Naive thymus-derived CD4-positive, alpha-beta T cell (primary cell): ENCODE measurements at places on chromosomes 1 and 21. TPM values are rescaled to one million over a fixed set of nuclear protein-coding genes. Genes with fewer than 3 reads are reported as not detected.

The LMX1A gene
- total RNA-seq: not detected

The FCRL2 gene
- 0.64 TPM for total RNA-seq

The LRRC71 gene
- total RNA-seq: not detected

GRCh38 chr1:230548997-230549396, 93.3 kb upstream of the COG2 start:
- no peak overlapping the region for H3K27ac ChIP-seq
- H3K4me1 ChIP-seq: no peaks in the 10 kb centered on the region
- no peaks in the 10 kb centered on the region for H3K36me3 ChIP-seq
- H3K27me3 ChIP-seq: no peaks in the 10 kb centered on the region
- no peak for DNase-seq

GRCh38 chr1:150568594-150568966, 10.8 kb downstream of the MCL1 start:
- H3K27ac ChIP-seq: peak overlapping the region; percentile 97
- peaks cover 11% of the 10 kb centered on the region for H3K36me3 ChIP-seq
- H3K4me3 ChIP-seq: peak overlapping the region; percentile 73
- no peak for DNase-seq

- peaks cover under 1% of the 10 kb centered on the region for H3K4me1 ChIP-seq
- no peak for DNase-seq
- H3K27me3 ChIP-seq: no peaks in the 10 kb centered on the region
- no peak overlapping the region for H3K4me3 ChIP-seq
- H3K36me3 ChIP-seq: no peaks in the 10 kb centered on the region
Measured at GRCh38 chr1:23953020-23953419, 6.6 kb upstream of the PNRC2 start.

GRCh38 chr21:38819051-38819718, 13.5 kb downstream of the ETS2 start:
- DNase-seq: no peak
- no peaks in the 10 kb centered on the region for H3K27me3 ChIP-seq
- no peaks in the 10 kb centered on the region for H3K4me1 ChIP-seq
- no peak overlapping the region for H3K27ac ChIP-seq
- no peak overlapping the region for H3K4me3 ChIP-seq

GRCh38 chr1:55382806-55383305, 167.7 kb upstream of the USP24 start:
- no peaks in the 10 kb centered on the region for H3K27me3 ChIP-seq
- no peak overlapping the region for H3K27ac ChIP-seq
- no peaks in the 10 kb centered on the region for H3K36me3 ChIP-seq
- no peak for DNase-seq

DNA sequence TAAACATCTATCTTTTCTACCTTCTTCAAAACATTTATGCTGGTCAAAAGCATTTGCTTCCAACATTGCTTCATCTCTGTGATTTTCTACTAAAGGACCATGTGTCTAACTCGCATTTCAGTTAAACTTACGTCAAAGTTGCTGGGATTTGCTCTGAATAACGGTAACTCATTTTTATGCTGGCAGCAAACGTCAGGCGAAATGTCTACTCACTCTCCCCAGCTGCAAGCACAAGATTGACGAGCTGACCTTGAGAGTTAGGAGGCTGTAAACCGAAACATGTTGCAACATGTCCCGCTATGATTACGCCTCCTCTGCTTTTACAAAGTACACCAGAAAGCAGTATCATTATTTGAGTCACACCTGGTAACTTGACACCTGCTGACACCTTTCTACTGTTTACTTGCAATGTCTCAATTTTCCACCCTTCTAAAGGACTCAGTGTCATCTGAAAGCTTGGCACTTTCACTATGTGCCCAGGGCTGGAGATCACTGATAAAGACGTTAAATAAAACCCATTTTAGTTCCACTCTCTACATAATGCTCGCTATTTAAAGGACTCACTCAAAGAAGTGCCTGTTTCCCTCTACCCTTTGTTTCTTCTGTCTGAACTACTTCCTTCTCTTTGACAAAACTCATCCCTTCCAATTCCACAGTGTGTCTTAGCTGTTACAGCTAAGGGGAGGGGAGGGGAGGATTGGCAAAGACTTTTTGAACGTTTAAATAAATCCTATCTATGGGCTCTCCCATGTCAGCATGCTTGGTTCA, 111.9 kb downstream of the PTPN14 start:
- peak overlapping the region; percentile 3 for H3K4me3 ChIP-seq
- H3K36me3 ChIP-seq: no peaks in the 10 kb centered on the region
- no peaks in the 10 kb centered on the region for H3K4me1 ChIP-seq
- H3K27me3 ChIP-seq: no peaks in the 10 kb centered on the region
- DNase-seq: no peak
- no peak overlapping the region for H3K27ac ChIP-seq

GRCh38 chr21:38610623-38611251, 112.5 kb upstream of the ERG start:
- H3K4me3 ChIP-seq: no peak overlapping the region
- no peak overlapping the region for H3K27ac ChIP-seq
- no peaks in the 10 kb centered on the region for H3K36me3 ChIP-seq
- no peak for DNase-seq

- no peak overlapping the region for H3K27ac ChIP-seq
- no peak for DNase-seq
Measured at GRCh38 chr1:79469139-79469538, 462.6 kb upstream of the ADGRL4 start.
